ENCODE measurements at places on chromosomes 11 and 22.

DNA sequence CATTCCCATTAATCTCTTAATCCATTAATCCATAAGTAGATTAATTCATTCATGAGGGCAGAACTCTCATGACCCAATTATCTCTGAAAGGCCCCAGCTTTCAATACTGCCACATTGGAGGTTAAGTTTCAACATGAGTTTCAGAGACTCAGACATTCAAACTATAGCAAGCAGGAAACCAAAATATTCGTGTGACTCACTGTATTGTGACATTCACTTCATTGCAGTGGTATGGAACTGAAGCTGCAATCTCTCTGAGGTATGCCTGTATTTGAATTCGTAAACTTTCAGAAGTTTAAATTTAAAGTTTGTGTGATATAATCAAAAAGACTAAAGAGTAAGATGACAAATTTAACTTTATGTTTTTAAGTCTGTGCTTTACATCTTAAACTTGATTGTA lies 2.9 kb upstream of the OR52J3 start:
- DNase-seq: peak; percentile 22

DNA sequence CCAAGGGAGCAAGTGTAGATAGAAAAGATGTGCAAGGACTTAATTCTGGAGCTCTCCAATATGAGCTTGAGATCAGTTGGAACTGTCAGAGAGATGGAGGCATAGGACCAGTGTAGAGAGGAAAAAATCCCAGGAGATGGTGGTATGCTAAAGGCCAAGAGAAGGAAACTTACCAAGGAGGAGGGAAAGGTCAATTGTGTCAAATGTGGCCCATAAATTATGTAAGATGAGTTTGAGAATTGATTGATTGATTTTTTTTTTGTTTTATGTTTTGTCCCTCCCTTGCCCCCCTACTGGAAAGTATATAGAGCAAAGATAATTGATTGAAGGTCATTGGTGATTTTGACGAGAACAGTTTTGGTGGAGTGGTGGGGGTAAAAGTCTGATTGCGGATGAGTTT lies 2.8 kb upstream of the USP2 start:
- no peak for DNase-seq

- no peak for DNase-seq
Measured at GRCh38 chr11:20337526-20338154, 25.9 kb upstream of the HTATIP2 start.

GRCh38 chr11:8720868-8721608 lies 38.4 kb downstream of the RPL27A start:
- DNase-seq: no peak

DNA sequence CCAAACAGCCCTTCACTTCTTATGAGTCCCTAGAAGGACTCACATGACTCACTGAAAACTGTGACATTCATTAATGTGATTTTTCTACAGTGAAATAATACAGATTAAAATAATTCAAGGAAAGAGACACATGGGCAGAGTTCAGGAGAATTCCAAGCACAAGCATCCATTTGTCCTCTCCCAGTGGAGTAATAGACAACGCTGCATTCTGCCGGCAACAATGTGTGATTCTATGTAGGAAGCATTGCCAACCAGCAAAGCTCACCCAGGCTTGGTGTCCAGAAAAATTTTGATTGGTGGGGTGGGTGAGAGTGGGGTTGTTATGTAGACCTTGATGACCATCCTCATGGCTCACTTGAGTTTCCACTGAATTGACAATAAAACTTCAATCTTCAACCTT lies 123.9 kb downstream of the VPREB1 start:
- DNase-seq: no peak

DNA sequence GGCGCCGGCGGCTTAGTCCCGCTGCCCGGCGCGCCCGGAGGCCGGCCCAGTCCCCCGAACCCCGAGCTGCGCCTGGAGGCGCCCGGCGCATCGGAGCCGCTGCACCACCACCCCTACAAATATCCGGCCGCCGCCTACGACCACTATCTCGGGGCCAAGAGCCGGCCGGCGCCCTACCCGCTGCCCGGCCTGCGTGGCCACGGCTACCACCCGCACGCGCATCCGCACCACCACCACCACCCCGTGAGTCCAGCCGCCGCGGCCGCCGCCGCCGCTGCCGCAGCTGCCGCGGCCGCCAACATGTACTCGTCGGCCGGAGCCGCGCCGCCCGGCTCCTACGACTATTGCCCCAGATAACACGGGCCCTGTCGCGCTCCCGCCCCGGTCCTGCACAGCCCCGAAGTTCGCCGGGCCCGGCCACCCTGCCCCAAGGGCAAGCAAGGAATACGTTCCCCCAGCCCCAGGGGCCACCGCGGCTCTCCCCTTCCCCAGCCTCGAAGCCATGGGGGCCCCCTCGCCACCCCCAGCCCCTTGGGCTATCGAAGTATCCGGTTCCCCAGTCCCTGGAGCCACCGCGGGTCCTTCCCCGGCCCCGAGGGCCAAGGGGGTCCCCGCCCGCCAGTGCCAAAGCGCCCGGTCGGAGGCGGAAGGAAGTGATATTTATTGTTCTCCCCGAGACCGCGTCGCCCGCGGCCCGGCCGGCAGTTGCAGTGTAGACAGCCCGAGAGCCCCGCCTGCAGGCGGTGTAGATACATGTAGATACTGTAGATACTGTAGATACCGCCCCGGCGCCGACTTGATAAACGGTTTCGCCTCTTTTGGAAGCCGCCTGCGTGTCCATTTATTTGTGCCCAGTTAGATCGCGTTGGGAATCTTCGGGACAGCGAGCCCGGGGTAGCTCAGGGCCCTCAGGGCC lies 6.2 kb downstream of the TBX1 start:
- no peak for DNase-seq

DNA sequence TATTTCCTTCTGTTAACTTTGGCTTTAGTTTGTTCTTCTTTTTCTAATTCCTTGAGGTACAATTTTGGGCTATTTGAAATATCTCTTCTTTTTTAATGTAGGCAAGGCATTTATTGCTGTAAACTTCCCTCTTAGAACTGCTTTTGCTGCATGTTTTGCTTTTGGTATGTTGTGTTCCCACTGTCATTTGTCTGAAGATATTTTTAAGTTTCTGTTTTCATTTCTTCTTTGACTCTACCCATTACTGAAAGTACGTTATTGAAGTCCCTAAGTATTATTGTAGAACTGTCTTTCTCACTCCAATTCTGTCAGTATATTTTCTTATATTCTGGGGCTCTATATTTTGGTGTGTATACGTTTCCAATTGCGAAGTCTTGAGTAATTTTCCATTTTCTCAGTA lies 77.9 kb downstream of the KCNQ1OT1 start:
- DNase-seq: no peak

Data from non-pigmented ciliary epithelial cell (primary cell).